ENCODE measurements at places on chromosomes 13 and 19. TPM values are rescaled to one million over a fixed set of nuclear protein-coding genes. Genes with fewer than 3 reads are reported as not detected.

The ACER1 gene
- 1.1 TPM for total RNA-seq

The TNNI3 gene
- total RNA-seq: not detected

The GAPDHS gene
- total RNA-seq: not detected

The CLEC17A gene
- total RNA-seq: 4.3 TPM

DNA sequence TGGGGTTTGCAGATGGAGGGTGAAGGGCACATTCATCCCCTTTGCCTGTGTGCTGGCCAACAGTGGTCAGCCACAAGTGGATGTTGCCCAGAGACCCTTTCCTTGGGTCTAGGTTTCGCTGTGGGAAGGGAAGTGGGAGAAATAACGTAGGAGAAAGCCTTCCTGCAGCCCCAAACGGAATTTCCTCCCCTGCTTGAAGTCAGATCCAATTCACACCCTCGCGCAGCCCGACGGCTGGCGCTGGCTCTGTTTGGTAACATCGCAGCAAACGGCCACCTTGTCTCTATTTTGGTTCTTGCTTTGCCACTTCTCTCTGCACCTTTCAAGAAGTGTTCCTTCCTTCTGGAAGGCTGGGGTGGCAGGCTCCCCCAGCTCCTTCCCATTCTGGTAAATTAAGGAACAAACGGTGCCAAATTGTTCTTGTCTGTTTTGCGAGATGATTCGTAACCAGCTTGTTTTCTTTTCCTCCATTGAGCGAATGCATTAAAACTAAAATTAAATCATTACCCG, 45.4 kb downstream of the CHST8 start:
- DNase-seq: no peak

- no peak for DNase-seq
These were observed 238.0 kb downstream of the GGACT start for GRCh38 chr13:100350601-100351000.

GRCh38 chr19:11736696-11737095, 2.0 kb downstream of the ZNF823 start:
- no peak for DNase-seq

DNA sequence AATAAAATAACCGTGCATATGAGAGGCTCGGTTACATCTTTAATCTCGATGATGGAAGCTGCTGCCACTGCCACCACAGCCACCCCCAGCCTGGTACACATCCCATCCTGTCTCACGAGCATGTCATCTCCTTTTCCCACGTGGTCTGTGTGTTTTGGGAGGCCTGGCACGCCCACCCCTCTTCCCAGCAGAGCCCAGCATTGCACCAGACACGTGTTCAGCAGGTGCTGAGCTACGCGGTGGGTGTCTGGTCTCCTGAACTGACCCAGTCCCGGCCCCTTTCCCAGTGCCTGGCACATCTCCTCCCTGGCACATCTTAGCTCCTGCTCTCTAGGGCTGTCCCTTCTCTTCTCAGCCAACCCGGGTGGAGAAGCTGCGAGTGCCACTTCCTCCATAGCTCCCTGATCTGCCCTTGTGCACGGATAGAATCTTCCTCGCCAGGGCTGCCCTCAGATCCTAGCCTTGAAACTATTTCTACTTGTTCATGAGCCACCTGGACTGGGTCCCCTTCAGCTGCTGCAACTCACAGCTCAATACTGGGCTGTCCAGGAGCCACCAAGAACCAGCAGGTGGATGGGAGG, 36.8 kb upstream of the ZNF536 start:
- DNase-seq: no peak

- no peak for DNase-seq
These were observed 14.4 kb downstream of the ARHGAP35 start for GRCh38 chr19:46875234-46875633.

DNA sequence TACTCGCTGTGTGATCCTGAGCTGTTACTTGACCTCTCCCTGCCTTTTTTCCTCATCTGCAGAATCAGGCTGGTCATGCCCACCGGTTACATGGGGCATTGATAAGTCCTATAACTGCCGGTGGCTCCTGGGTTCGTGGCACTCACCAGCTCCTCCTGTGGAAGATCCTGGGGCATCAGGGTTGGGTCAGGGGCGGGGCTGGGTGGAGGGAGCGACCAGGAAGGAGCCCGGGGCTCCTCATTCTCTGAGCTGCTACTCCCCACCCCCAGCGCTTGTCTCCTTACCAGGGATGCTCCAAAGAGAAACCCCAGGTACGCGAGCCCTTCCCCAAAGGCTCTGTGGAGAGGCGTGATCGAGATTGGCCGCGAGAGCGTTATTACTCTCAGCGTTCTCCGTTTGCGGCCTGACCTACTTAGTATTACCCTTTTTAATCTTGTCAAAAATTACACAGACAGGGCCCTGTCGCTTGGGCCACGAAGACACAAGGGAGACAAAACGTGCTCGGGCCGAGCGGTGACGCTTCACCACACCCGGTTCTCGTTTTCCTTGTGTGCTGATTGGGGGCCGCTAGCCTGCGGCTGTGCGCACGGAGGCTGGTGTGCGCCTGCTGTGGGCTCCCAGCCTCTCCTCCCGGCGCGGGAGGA, 10.7 kb downstream of the HDGFL2 start:
- DNase-seq: no peak

DNA sequence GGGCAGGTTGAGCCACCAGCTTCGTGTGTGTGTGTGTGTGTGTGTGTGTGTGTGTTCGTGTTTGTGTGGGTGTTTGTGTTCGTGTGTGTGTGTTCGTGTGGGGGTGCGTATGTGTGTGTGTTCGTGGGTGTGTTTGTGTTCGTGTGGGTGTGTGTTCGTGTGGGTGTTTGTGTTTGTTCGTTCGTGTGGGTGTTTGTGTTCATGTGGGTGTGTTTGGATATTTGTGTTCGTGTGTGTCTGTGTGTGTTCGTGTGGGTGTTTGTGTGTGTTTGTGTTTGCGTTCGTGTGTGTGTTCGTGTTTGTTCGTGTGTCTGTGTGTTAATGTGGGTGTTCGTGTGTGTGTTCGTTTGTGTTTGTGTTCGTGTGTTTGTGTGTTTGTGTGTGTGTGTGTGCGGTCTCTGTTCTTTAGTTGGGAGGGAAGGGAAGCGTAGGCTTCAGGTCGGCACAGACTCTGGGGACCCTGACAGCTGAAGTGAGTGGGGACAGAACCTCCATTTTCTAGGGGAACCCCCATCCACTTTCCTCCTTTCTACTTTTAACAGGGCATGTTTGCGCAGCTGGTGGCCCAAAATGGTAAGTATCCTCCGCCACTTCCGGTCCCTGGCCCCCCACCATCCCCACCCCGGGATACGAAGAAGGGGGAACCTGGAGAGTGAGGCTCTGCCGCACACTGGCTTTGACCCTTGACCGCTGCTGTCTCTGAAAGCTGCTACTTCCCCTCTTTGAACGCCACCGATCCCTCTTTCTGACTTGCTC, 1.6 kb downstream of the TNFSF9 start:
- DNase-seq: peak; percentile 10
